ENCODE measurements at places on chromosomes 4 and X.

- DNase-seq = no peak
Observed at GRCh38 chr4:16659079-16659478, 239.4 kb downstream of the LDB2 start.

- DNase-seq = no peak
Observed at GRCh38 chr4:152143806-152144205, 383.0 kb upstream of the GATB start.

DNA sequence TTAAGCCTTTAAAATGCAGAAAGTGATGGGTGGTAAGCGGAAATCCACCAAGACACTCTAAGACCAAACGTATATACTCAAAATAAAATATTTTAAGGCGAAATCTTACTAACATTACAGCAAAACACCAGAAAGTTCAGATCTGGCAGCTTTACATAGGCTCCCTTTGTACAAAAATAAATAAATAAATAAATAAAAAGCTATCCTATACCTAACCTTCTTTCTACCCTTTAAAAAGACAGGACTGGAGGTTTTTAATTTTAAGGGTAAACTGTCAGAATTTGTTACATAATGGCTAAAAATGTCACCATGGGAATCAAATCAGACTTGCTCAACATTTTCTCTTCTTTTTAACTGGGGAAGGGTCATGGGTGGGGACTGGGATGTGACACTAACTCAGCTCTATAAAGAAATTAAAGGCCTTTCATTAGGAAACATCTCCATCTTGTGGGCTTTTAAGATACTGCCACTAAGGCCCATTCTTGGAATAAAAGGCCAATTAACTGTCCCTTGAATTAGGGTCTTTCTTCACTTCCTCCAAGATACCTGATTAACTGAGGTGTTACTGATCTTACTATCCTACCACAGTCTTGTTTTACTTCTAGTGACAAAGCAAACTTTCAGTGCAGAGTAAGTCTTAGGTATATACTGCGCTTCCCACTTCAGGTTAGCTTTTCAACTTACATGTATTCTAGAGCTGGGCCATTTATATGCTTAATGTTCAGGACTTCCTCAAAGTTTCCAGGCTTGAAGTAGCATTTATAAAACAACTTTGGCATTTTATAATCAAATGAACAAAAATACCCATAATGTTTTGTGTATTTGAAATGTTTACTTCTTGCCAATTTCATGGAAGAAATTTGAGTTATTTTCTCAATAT is 13.3 kb downstream of the HNRNPD start:
- peak; percentile 32 for DNase-seq

- DNase-seq = no peak
Observed at GRCh38 chr4:155400893-155401292, 24.1 kb upstream of the MAP9 start.

GRCh38 chr4:36010397-36010929 is 233.9 kb downstream of the ARAP2 start:
- DNase-seq = no peak

- no peak for DNase-seq
Observed at GRCh38 chrX:29617725-29618124, 597.6 kb upstream of the MAGEB2 start.

- DNase-seq = no peak
Observed at GRCh38 chr4:123343400-123344041, 53.1 kb upstream of the SPRY1 start.

GRCh38 chr4:106315476-106315967 is 487 bp downstream of the TBCK start:
- DNase-seq = peak; percentile 58

- no peak for DNase-seq
Observed at GRCh38 chr4:4462970-4463369, 76.1 kb downstream of the NSG1 start.

DNA sequence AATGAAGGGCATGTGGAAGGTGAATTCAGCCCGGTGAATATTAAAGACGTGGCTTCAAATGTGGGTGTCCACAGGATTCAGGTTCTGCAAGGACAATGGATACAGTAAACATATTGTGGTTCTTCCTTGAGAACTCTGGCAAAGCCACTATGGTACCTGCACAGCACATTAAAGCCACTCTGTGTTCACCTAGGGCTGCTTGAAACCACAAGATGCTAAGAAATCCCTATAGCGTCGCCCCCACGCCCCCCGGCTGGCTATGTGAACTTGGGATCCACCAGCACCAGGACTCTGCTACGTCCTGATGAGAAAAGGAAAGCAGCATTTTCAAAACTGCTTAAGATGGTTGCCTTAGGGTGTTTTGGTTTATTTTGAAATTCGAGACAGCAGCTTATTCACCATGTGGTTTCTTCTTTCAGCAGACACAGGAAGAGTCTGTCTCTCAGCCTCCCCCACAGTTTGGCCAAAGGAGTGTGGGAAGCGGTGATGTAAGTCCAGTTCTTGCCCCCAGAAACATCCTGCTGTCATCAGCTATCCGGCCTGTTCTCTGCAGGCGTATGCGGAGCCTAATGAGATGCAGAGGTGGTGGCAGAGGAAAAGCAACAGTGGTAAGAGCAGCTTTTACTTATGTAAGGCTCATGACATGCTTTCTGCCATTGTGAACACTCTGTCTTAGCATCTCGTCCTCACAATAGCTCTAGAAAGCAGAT is 111.5 kb downstream of the AFAP1 start:
- peak; percentile 37 for DNase-seq

GRCh38 chrX:119762718-119763117 is 4.3 kb downstream of the SOWAHD start:
- DNase-seq = no peak

- DNase-seq = no peak
Observed at GRCh38 chrX:121975671-121976070, 928.3 kb downstream of the GLUD2 start.
